Activated gamma-delta T cell (primary cell): ENCODE measurements at places on chromosomes 6 and 20.

DNA sequence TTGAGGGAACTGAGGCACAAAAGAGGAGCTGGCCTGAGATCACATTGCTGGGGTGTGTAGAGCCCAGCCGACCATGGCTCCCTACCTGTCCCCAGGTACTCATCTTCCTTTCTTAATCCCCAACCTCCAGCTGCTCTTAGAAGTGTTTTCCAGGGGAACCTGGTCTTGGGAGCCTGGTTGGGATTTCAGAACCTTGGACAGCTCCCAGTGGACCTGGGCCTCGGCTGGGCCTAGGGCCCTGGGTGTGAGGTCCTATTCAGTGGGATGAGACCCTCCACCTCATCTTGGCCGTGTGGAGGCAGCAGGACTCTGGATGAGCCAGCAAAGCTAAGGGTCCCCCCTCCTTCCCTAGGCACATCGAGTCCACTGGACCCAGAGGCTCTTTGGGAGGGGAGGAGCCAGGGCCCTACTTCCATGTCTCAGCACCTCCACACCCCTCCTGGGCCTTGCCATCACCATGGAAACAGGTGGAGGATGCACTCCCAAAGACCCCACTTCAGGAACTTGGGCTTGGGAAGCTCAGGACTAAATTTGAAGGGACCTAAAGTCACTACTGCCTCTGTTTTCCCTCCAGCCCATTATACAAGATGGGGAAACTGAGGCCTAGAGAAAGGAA lies 38.5 kb downstream of the DLGAP4 start:
- no peak for DNase-seq

- no peak for DNase-seq
Observed at GRCh38 chr6:150631283-150631983, 31.7 kb downstream of the PLEKHG1 start.

- DNase-seq, result no peak
Observed at GRCh38 chr6:82185948-82186535, 61.5 kb downstream of the IBTK start.

DNA sequence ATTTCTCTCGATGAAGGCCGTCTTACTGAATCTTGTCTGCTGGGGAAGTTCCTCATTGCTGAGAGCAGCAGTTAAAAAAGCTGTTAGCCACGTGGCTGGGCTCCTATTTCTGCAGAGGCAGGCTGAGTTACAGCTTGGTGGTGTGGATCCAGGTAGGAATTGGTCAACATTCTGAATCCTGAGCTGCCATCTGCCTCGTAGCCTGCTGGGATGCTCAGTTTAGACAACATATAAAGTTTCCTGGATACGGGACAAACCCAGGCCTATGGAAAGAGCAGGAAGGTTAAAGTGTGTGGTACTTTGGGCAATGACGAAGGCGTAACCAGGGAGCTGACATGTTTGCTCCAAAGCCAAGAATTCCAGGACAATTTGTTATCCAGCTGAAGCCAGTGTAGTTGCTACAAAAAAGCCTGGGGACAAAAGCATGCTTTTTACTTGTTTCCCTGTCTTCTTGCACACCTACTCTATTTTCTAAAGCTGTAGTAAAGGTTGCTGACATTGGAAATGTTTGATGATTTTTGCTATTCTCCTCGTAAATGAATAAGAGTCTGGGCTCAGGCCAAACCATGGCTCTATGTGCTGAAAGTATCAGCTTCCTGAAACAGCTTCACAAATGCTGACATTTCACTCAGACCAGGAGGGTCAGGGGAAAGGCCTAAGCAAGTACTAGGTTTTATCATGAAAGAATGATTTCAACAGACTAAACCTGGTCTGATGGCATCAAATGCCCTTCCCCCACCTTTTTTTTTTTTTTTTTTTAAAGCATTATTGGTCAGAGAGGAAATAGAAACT lies 12.4 kb upstream of the MYLK2 start:
- no peak for DNase-seq

DNA sequence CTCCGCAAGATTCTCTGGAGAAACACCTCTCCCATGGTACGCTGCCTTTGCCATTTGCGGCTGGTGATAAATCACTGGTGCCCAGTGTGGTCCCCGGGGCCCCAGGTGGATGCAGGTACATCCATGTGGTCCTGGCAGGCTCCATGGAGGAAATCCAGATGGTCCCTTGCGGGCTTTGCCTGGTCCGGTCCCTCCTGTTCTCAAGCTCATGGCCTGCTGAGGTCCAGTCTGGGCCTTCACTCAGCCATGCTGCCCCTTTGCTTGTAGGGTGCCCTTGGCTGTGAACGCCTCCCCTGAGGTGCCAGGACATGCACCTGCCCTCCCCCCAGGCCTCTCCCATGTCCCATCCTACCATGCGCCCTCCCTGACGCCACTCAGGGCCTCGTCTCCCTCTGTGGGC lies 21.2 kb upstream of the DACT2 start:
- no peak for DNase-seq

GRCh38 chr20:7883309-7883708 lies 56.9 kb downstream of the HAO1 start:
- DNase-seq, result no peak

- DNase-seq, result no peak
Observed at GRCh38 chr6:162777091-162777490, 49.3 kb downstream of the PACRG start.

DNA sequence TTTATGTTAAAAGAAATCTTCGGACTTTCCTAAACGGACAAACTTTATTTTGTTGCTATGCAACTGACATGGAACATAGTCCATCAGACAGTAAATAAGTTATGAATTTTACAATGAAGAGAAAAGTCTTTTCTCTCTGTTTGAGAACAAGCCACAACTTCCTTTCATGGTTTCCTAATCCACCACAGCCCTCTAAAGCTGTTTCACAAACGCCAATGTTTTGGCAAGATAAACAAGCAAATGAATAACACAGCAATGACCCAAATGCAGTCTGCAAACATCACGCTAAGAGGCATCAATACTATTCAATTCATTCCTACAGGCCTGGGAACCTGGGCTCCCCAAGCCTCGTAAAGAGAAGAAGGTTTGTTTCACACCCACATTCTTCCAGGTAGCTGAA lies 60.4 kb downstream of the HAO1 start:
- DNase-seq, result no peak

- no peak for DNase-seq
Observed at GRCh38 chr20:11136691-11137090, 462.9 kb upstream of the JAG1 start.

- no peak for DNase-seq
Observed at GRCh38 chr20:34579979-34580940, 21.7 kb downstream of the MAP1LC3A start.

DNA sequence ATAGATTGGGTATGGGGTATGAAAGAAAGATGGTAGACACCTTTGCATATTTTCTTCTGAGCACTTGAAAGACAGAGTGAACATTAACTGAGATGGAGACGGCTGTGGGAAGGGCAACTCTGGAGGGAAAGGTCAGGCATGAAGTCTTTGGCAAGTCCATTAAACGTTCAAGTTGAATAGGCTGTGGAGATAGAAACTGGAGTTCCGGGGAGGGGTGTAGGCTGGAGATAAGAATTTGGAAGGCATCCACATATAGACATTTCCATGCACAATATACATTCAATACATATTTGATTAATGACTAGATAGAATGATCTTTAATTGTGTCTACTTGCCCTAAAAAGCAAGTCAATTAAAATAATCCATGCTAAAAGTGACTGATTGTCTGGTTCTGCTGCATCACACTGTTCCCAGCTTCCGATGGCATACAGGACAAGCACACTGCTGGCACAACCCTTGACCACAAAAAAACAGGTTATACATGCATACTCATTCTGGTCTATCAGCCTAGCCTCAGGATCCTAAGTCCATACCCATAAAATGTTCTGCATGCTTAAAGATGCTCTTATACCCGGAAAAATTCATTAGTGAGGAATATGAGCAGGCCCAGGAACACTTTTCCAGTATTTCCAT lies 1.9 kb upstream of the MYLK4 start:
- DNase-seq, result no peak

DNA sequence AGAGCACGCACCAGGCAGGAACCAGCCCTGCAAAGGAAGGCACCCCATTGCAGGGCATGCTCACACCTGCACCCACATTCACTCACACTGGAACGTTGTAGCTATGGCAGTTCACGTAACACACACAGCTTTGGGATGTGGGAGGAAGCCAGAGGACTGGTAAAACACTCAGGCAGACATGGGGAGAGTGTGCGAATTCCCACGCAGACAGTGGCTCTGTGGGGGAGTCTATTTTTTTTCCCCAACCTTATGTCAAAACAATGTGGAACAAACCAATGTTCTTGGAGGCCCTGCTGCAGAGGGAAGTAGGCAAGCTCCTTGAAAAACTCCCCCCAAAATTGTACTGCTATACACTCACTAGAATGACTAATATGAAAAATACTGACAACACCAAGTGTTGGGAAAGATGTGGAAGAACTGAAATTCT lies 91.0 kb downstream of the PPP1R14C start:
- no peak for DNase-seq

DNA sequence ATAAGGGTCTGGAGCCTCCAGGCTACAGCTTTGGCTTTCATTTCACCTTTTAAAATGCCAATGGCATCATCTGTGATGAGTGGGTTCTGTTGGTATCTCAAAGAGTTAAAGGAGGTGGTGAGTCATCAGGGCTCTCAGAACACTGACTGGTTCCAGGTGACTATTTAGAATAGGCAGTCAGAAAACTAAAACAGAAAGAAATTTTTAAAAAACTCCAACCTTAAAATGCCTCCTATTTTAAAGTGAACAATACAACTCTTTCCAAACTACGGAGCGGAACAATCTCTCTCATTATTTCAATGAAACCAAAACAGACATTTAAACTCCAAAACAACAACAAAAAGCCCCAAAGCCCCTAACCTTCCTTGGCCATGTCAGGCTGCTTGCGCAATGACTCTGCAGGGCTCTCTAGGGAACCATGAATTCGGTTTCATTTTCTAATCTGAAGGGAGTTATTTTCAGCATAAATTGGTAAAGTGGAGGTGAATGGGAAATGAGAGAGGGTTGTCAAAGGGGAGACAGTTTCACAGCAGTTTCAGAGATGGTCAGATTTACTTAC lies 194.9 kb downstream of the KIF6 start:
- DNase-seq, result no peak

GRCh38 chr20:49790077-49790798 lies 22.4 kb upstream of the SLC9A8 start:
- DNase-seq, result no peak

DNA sequence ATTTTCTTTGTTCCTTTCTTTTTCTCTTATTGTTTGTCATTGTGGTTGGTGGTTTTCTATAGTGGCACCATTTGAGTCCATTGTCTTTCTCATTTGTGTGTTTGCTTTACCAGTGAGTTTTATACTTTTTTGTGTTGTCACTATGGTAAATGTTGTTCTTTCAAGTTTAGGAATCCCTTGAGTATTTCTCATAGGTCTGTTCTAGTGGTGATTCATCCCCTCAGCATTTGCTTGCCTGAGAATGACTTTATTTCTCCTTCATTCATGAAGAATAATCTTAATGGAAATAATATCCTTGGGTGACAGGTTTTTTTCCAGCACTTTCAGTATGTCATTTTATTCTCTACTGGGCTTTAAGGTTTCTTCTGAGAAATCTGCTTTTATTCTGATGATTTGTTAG lies 209.2 kb upstream of the ASCC3 start:
- DNase-seq, result no peak

DNA sequence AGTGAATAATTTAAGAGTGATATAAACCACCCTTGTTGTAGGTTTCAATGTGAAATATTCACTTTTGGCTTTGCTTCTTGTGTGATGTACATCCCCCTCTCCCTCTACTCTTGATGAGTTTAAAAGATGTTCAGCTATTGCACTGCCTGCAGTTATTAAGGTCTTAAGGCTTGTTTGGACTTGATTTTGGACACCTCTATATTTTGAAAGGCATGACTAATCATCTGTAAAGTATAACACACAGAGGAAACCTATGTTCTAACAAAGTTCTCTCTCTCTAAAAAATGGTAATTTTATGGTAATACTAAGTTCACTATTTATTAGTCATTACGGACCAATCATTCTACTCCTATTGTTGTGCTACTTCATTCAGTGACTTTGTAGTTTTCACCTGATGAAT lies 1719.9 kb downstream of the GRIK2 start:
- no peak for DNase-seq

GRCh38 chr6:32109114-32109764 lies at the start of gene TNXB:
TSS of gene TNXB (minus strand) at chr6:32109338. CDS start at chr6:32098198, 11,140 bp downstream.
- no peak for DNase-seq

DNA sequence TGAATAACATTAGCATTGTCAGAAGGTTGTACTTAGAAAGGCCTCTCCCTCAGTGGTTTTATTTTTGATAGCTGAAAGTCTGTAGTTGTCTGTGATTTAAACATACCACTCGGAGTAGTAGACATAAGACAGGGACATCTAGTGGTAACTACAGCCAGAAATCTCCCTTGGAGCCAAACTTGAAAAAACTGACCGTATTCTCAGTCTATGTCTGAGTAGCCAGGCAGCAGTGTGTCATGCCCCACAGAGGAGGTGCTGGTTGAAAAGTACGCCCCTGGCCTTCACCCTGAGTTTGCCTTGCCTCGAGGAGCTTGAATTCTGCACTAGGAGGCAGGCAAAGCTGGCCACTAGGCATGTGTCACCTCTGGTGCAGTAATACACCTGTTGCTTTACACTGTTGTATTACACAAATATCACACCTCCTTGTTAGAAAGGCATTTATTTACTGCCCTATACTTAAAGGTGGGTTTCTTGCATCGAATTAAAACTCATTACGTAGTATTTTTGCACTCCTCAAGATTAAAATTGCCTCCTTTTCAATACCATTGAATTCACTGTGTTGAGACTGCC lies 20.8 kb downstream of the ZBTB2 start:
- no peak for DNase-seq

GRCh38 chr6:4587171-4587570 lies 189.0 kb upstream of the CDYL start:
- DNase-seq, result no peak

DNA sequence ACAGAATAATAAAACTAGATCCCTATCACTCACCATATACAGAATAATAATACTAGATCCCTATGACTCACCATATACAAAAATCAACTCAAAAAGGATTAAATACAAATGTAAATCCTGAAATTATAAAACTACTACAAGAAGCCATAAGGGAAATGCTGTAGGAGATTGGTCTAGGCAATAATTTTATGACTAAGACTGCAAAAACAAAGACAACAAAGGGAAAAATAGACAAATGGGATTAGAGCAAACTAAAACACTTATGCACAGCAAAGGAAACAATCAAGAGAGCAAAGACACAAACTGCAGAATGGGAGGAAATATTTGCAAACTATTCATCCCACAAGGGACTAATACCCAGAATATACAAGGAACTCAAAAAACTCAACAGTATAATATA lies 4.1 kb upstream of the RNF217 start:
- DNase-seq, result no peak
